Motor neuron (in vitro differentiated cells): ENCODE measurements at places on chromosomes 4 and X.

DNA sequence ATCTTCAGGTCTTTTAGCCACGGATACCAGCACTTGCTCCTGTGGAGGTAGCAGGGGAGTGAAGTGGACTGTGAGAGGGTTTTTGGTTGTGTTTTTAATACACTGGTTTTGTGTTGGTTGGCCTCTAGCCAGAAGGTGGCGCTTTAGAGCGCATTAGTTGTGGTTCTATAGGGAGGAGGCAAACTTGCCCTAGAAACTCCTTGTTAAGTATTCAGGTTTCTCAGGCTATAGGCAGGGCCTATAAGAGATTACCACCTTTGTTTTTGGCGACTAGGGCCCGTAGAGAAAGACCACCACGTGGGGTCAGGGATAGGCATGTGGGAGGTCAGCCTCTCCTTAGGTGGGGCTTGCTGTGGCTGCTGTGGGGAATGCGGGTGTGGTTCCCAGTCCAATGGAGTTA, 221.6 kb upstream of the SPANXN4 start:
- ATAC-seq, result no peak

DNA sequence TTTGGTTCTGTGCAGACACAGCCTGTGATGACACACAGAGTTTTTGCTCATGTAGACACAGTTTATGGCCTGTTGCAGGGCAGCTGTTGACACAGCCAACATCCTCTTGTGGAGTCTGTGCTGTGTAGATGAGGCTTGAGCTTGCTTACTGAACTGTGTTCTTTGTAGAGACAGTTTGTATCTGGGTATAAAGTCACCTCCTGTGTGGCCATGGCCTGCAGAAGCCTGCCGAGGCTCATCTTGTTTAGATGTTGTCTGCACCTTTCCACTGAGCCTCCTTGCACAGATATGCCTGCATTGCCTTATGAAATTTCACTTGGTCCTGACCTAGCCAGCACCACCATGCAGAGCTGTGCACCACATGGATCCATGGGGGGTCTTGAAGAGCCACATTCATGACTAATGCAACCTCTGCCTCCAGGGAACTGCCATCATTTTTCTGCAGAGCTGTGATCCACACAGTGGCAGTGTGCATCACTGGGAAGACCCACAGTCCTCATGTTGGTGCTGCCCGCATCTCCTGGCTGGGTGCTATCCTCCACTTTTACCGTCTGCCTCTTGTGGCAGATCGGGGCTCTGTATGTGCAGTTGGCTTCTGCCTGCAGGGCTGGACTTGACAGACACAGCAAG, 198.0 kb upstream of the MAMLD1 start:
- no peak for ATAC-seq

GRCh38 chr4:53066155-53066554, 204.0 kb downstream of the RASL11B start:
- ATAC-seq, result no peak

- ATAC-seq, result no peak
Observed at GRCh38 chr4:20288846-20289512, 37.3 kb downstream of the SLIT2 start.

DNA sequence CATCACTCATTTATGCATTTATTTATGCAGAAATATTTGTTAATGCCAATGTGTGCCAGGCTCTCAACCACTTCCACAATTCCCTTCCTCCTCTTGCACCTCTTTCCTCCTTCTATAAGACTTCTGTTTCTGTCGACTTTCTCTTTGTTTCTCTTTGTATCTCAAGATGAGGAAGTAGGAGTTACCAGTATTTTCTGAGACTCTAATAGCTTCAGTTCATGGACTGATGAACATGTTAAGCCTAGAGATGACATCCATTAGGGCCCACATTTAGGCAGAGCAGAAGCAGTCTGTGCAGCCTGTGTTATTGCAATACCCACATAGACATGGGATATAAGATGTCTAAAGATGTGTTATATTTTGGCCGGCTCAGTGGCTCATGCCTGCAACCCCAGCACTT, 241.8 kb upstream of the SMIM31 start:
- no peak for ATAC-seq

DNA sequence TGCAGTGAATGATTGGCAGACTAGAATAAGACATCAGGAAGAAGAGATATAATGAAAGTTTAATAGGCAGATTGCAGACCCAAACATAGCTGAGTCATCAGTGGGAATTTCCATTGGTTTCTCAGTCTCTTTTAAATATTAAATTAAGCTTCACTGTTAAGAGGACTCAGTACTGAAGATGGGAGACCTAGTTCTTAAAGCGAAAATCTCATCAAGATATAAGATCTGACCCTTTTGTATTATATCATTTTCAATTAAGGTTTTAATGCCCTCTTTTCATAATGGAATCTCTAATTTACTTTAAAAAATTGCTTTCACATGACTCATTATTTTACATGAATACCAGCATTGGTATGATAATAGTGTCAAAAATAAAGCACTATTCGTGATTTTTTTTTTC, 168.9 kb upstream of the ATOH1 start:
- ATAC-seq, result peak; percentile 25

DNA sequence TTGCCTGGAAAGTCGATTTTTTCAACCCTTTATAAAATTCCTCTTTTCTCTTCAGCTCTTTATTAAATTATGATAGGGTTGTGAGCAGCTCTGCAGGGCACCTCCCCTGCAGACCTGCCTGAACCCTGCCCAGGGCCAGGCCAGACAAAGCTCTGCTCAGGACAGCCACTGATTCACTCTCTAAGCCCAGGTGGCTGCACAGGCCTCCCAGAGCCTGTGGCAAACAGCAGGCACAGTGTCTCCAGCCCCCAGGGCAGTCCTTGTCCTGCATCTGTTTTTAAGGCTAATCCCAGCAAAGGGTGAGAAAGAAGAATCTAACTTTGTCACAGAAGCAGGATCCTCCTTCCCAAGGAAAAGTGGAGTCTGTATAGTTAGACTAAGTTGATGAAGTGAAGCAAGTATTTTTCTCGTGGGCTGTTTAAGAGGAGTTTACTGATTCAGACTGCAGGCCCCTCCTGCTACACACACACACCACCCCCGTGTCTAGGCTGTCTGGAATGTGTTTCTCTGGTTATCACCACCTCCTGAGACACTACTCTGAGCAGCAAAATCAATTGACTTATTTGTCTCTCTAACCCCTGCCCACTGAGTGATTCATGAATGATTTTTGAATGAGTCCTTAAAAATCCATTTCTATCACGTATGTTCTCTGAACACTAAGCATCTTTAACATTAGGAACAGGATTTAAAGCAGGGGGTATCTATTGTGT, 101.7 kb downstream of the CHIC2 start:
- peak; percentile 61 for ATAC-seq

DNA sequence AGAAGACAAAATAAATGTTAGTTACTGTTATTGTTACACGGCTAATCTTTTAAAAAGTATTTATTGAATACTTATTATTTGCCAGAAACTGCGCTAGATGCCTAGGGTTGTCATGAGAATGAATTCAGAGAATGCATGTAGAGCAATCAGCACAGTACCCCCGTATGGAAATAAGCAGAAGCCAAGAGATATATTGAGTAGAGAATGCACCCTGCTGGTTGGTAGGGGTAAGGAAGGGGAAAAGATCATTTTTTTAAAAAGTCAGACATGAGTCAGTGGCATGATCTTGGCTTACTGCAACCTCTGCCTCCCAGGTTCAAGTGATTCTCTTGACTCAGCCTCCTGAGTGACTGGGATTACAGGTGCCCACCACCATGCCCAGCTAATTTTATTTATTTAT, 13.1 kb upstream of the DRP2 start:
- peak; percentile 74 for ATAC-seq

GRCh38 chrX:145735036-145735435, 82.6 kb upstream of the SLITRK2 start:
- no peak for ATAC-seq

- no peak for ATAC-seq
Observed at GRCh38 chr4:155943605-155944291, 9.9 kb downstream of the CTSO start.
